Stimulated activated CD8-positive, alpha-beta memory T cell treated with anti-CD3 and anti-CD28 coated beads, Interleukin-15, amount 100 ng/mL, for 4 hours (primary cell): ENCODE measurements at places on chromosomes 3 and 15.

GRCh38 chr3:105459566-105460290 is 93.0 kb downstream of the ALCAM start:
- DNase-seq: no peak

DNA sequence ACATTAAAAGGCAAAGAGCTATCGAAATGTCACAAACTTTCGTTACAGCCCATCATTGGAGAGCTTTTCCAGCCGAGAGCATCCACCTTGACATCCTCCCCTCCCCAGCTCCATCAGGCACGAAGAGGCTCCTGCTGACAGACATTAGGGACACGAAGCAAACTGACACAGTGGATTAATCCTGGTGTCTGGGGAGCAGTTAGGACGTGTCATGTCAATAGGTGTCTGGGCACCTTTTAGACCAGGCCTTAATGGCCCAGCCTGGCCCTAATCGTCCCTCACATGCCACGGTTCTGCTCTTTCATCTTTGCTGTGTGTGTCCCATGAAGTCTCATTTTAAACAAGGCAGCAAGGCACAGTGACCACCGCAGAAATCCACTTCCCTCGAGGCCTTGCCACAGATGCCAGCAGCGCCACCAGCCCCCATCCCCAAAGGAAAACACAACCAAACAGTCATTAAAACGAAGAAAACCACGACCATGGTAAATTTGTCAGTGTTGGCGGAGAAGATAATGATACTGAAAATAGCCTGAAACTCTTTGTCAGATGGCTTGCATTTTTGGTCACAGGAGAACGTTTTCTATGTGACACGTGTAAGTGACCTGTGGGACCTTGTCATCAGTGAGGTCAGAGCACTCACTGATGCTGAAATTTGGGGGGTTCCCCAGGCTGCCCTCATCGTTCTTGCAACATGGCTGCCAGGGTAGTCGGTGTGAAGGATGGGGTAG is 16.3 kb upstream of the PCSK6 start:
- no peak for DNase-seq

GRCh38 chr3:197105786-197106185 is 76.2 kb upstream of the MELTF start:
- DNase-seq: no peak

GRCh38 chr3:135975053-135975452 is 9.5 kb downstream of the PPP2R3A start:
- DNase-seq: no peak

DNA sequence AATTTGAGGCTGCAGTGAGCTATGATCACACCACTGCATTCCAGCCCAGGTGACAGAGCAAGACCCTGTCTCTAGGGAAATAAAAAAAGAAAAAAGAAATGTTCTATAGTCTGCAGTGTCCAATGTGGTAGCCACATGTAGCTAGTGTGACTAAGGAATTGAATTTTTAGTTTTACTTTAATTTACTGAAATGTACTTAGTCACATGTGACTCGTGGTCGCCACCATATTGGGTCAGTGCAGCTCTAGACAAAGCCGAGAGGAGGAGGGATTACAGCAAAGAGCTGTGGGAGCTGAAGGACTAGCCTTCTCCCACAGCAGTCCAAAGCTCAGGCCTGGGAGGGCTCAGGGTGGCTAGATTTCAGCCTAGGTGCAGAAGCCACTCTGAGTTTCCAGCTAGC is 65.9 kb upstream of the NTRK3 start:
- DNase-seq: no peak

DNA sequence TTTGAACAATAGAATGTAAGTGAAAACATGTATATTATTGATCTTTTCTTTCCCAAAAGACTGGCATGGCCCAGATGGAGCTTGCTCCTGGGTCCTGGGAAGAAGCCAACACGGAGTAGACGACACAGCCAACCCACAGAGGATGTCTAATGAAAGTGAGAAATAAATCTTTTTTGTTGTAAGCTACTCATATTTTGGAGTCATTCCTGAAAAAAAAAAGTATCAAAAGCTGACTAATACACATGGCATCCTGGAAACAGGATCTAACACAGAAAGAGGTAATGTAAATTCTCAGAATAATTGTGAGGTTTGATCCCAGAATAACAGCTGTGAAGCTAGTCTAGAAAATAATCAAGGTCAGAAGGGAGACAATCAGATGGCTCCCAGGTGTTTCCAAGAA is 12.6 kb upstream of the FRMD5 start:
- no peak for DNase-seq

GRCh38 chr15:66214246-66214645 is 39.3 kb downstream of the MEGF11 start:
- no peak for DNase-seq

DNA sequence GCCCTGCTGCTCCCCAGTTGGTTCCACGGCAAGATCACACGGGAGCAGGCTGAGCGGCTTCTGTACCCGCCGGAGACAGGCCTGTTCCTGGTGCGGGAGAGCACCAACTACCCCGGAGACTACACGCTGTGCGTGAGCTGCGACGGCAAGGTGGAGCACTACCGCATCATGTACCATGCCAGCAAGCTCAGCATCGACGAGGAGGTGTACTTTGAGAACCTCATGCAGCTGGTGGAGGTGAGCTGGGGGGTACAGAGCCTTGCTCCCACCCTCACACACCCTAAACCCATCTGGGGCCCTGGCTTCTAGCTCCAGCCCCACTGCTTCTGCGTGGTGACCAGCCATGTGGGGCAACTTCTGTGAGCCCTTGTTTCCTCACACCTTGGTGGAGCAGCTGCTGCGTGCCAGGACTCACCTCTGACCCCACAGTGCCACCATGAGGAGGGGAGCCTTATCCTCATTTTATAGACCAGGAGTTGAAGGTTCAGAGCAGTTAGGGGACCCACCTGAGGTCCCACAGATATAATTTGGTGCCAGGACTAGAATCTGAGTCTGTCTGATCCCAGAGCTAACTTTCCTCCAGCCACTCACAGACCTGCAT is 13.3 kb upstream of the LMAN1L start:
- no peak for DNase-seq
